Nucleus accumbens (tissue), 56 donors: ENCODE measurements at places on chromosomes 12 and 14.

DNA sequence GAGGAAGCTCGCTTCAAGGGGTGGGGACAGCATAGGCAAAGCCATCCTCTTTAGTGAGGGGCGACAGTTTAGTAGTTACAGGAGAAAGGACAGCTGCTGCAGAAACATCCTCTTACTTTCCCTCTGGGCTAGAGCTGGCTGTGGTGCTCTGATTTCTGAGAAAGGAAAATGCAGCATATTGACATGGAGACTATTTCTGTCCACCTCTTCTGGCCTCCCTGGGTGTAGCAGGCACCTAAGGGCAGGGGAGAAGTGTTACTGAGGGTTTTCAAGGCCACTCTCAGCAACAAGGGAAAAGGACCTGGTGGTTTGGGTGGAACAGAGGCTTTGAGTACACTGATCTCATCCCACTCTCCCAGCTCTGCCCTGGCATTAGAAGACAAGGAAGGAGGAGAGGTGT, 40.0 kb upstream of the CTDSP2 start:
- no peak for DNase-seq

DNA sequence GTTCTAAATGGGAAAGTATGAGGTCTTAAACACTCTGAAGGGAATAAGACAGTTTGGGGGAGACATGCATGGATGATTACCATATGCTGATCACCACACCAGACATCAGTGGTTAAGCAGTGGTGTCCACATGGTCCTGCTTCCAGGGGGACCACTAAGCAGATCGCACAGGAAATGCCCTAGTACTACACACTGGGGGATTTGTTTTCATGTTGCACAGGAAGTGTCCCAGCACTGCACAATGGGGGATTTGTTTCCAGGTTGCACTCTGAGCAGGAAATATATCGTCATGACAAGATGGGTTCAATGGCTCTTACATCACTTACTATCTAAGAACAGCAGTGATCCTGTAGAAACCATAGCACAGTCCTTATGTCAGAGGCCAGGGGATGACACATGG, 245.5 kb downstream of the BCL11B start:
- DNase-seq, result no peak

- DNase-seq, result no peak
Measured at GRCh38 chr12:24739106-24739779, 209.7 kb downstream of the BCAT1 start.

- no peak for DNase-seq
Measured at GRCh38 chr12:46560874-46561273, 188.3 kb upstream of the SLC38A2 start.

DNA sequence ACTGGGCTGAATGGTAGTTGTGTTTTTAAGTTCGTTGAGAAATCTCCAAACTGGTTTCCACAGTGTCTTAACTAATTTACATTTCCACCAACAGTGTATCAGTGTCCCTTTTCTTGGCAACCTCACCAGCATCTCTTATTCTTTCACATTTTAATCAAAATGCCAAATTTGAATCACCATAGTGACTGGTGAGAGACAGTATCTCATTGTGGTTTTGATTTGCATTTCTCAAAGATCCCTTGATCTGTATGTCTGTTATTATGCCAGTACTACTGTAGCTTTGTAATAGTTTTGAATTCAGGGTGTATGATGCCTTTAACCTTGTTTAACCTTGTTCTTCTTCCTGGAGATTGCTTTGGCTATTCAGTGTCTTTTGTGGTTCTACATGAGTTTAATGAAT, 2.2 kb upstream of the EIF2S3B start:
- no peak for DNase-seq

- DNase-seq, result no peak
Measured at GRCh38 chr12:57797933-57798332, 15.3 kb downstream of the TSFM start.

GRCh38 chr12:65364046-65364445, 85.6 kb downstream of the MSRB3 start:
- DNase-seq, result no peak

DNA sequence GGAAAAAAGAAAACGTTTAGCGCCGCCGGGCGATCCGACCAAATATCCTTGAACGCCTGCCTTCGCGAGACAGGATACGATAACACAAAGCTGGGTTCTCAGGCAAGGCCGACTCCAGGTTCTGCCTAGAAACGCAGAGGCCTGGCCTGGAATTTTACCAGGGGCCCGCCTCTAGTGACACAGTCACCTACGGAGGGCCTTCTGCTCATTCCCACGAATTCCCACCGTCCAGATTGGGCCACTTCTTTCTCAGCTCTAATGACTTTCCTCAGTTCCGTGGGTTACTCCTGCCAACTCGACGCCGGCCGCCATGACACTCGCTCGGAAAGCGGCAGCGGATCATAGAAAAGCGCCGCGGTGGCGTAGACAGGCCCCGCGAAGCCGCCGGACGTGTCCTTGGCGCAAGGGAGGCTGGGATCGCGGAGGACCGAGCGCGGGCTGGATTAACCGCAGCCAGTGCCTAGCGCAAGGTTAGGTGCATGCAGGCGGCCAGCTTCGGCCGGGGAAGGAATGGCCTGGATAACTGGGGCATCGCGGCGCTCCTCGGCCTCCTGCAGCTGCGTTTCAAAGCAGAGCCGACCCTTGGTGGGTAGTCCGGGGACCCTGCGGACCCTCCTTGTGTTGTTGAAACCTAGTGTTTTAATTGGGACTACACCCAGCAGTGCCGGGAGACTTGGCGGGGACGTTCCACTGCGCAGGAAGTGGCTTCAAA, at the start of gene TRIP11:
Gene TRIP11, minus strand, starts transcription at position 341 of the 712 bp plus-strand sequence. CDS start 374 bp downstream, outside the sequence.
- DNase-seq, result peak; percentile 68

- no peak for DNase-seq
Measured at GRCh38 chr12:123367511-123367910, 2.9 kb upstream of the SBNO1 start.

GRCh38 chr14:60510951-60511599, 2.1 kb downstream of the SIX6 start:
- DNase-seq, result no peak

GRCh38 chr14:76500011-76500410, 124.1 kb downstream of the ESRRB start:
- DNase-seq, result no peak

- DNase-seq, result no peak
Measured at GRCh38 chr12:113287146-113287898, 47.6 kb downstream of the SLC8B1 start.

GRCh38 chr14:90720336-90720735, 95.9 kb downstream of the TTC7B start:
- DNase-seq, result no peak

- DNase-seq, result no peak
Measured at GRCh38 chr14:71711619-71712018, 220.6 kb upstream of the RGS6 start.

DNA sequence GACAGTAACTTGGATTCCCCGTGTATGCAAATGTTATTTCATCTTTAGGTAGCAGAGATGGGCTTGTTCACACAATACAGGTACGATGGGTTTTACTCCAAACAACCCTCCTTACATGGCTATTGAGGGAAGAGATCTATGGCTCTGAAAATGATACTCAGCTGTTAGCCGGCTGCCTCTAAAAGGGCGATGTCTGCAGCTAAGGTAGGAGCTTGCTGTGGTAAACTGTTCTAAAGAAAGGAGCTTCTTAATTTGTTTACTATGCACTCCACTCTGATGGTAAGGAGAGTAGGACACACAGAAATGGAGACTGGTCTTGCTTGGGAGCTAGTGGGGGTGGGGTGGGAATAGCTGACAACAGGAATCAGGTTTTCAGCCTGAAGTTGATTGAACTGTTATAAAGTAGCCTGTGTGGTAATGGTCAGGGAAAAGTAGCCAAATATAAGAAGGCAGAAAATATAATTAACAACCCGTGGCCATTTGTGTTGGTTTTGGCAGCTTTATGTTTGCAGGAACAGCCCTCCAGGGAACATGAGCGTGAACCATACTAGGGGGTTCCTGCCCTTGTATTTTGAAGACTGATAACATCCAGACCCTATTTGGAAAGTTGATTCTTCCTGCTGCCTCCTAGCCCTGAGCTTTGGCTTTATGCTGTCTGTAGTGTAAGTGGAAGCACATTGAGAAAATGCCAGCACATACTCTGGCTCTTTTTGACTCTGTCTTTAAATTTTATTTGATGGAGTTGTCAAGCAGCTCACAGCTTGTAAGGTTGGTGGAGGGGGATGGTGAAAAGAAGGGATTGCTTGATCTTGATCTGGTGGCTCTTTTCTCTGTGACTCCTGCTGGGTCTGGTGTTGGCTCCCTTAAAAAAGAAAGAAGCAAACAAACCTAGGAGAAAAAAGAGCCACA, 929.8 kb downstream of the DIO2 start:
- no peak for DNase-seq

DNA sequence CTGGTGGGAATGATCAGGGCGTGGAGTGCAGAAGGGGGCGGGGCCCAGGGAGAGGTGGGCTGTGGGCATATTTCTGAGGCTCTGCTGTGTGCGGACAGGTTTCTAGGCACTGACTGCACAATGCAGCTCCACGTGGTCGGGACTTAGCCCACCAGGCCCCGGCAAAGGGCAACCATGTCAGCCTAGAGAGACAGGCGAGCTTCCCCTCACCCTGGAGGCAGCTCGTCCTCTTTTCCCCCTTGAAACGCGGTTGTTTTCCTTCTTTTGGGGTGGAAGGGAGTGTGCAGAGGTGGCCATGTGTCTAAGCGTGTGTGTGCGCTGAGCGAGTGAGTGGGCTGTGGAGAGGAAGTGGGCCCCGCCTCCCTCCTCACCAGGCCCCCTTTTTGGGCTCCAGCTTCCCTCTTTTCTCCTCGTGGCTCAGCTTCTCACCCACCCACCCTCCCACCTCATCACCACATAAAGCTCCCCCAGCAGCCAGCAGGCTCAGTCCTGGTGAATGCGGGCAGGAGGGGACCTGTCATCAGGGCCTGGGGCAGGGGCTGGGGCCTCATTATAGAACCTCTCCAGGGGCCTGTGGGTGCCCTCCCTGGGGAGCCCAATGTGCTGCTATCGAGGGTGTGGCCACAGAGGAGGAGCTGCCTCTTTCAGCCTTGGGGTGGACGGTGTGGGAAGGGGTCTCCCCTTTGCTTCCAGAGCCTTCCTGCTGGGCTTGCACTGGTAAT, 22.0 kb downstream of the LRTM2 start:
- DNase-seq, result no peak

- no peak for DNase-seq
Measured at GRCh38 chr12:75705749-75706711, 194.6 kb upstream of the KRR1 start.

DNA sequence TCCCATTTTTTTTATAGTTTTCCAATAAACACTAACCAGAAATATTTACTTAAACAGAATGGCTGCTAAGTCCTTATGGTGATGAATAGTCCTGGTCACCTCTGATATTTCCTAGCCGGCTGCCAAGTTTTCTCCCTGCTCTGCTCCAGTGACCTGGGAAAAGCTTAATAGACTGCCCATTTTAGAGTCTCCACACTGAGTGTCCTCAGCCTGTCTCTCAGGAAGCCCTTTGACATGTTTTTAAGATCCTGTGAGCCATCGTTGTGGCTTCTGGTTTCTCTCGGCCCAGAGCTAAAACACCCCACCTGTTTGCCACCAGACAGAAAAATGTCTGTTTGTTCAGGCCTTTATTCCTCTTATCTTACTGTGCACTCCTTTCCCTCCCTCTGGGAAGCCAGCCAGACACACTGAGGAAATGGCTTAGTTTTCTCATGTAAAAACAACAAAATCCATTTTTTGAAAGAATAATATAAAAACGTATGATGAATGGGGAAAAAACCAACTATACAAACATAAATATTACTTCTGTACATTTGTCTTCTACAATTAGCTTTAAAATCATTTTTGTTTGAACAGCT, 25.4 kb upstream of the ALDH2 start:
- DNase-seq, result no peak

DNA sequence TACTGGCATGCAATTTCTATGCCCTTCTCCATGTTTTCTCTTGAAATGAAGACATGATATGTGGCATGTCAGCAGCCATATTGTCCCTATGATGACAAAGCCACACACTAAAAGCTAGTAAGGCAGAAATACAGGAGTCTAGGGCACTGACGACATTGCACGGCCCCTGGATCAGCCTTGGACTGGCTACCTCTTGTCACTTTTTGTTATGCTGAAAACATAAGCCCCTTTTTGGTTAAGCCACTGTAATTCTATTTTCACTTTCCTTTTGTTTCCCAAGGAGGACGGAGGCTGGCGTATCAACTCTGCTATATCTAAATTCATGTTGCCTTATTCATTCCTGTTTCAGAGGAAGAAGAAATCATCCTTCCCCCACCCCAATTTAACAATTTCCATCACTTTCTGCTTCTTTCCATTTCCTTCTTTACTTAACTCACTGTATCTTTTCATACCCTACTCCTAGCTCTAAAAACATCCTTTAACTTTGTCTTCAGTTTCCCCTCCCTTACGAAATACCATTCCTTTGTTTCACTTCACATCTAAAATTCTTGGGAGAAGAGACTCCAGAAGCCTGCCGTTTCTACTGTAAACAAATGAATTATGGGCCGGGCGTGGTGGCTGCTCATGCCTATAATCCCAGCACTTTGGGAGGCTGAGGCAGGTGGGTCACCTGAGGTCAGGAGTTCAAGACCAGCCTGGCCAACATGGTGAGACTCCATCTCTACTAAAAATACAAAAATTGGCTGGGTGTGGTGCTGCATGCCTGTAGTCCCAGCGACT, 364.1 kb downstream of the PCNX1 start:
- DNase-seq, result no peak

GRCh38 chr12:46266382-46266791, 2.5 kb downstream of the SLC38A1 start:
- DNase-seq, result no peak

- no peak for DNase-seq
Measured at GRCh38 chr12:12877153-12877768, 14.1 kb upstream of the GPRC5A start.

- no peak for DNase-seq
Measured at GRCh38 chr14:61296719-61297502, 15.8 kb upstream of the TMEM30B start.

GRCh38 chr14:70904373-70904772, 2.9 kb upstream of the PCNX1 start:
- no peak for DNase-seq

DNA sequence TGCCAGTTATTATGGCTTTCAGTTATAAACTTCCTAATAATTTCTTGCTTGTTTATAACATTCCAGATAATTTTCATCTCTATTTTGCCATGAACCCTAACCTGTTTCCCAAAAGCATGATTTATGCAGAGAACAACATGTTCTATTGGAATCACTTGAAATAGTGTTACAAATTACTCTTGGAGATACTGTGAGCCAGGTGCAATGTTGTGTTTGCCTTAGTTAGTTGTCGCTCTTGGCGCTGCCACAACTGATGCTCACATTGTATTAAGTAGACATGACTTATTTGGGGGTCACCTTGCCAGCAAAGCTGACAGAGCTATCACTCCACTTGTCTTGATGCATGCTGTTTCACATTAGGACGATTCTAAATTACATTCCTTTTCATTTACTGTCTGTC, 49.4 kb downstream of the TSPAN8 start:
- no peak for DNase-seq

DNA sequence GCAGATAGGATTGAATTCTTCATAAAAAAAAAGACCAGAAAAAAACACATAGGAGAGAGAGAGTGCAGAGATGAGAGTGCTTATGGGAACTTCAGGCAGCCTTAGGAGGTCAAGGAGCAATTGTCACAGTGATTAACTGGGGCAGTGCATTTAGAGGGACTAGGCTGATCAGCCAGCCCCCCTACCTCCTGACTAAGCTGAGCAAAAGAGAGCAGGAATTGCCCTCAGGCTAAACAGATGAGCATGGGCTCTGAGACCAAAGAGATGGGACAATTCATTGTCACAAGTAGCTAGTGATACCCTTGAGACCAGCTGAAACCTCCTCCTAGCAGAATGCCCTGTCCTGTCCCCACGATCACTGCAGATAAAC, 124.0 kb downstream of the BTG1 start:
- DNase-seq, result no peak
